ENCODE measurements at places on chromosomes 3 and 15.

DNA sequence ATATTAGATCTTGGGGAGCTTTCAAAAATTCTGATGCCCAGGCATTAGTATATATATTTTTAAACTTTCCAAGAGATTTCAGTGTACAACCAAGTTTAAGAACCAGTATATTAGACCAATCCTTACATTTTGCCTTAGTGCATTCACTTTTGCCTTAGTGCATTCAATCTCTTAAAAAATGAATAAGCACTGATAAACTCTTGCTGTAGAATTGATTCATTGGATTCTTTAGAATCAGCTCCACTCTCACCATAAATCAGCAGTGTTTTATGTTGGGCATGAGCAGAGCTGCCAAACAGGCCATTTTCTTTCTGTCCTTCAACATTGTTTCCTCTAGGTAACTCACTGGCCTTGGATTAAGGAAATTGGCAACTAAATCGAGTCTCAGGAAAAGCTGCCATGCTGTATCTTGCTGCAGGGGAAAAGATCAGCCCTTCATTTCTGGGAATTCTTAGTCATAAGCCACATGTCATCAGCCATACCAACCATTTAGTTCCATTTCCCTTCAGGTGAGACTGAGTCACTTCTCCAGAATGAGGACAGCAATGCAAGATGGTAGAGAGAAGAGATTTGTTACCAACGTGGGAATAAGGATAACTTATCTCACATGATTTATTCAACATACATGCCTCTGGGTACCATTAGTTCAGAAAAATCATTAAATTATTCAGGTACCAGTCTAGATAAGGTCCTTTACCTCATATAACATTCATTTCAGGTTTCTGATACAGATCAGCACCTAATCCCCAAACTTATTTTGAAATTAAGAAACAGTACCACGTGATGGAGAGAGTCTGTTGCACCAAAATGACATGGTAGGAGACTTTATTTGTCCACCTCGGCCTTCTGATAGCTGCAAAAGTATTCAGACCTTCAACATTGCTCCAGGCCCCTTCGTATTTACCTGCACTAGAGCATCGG is 192.5 kb downstream of the P3H2 start:
- DNase-seq, result no peak

DNA sequence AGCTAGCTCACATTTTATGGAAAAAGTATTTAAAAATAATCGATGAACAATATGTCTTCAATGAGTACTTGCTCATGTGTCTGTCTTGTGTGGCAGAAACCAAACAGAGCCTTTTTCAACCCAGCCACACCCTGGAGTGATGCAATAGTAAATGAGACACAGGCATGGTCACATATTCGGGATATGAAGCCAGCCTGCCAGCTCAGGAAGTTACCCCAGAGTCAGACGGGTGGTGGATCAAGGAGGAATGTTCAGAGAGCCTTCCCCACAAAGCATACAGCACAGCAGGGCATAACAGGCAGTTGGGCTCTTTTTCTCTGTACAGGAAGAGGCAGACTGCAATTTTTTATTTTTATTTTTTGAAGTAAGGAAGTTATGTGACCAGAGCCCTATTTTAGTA is 27.3 kb downstream of the LARP6 start:
- DNase-seq, result peak; percentile 28

GRCh38 chr3:31462050-31462569 is 70.6 kb upstream of the STT3B start:
- peak; percentile 53 for DNase-seq

DNA sequence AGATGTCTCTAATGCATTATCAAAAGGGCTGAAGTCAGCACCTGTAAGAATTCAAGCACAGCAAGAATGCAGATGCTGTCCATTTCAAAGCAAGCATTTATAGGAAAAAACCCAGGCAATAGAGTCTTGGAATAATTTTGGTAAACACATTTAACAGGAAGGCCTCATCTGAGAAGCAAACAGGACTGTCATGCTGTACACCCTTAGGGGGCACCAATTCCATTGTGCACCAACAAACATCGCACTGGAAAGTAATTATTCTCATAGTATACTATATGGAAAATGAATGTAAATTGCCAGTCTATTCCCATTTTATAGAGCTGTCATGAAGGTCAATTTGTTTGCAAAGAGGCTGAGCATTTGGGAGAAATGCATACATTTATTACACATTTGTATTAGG is 247.3 kb upstream of the SUCLG2 start:
- DNase-seq, result no peak

DNA sequence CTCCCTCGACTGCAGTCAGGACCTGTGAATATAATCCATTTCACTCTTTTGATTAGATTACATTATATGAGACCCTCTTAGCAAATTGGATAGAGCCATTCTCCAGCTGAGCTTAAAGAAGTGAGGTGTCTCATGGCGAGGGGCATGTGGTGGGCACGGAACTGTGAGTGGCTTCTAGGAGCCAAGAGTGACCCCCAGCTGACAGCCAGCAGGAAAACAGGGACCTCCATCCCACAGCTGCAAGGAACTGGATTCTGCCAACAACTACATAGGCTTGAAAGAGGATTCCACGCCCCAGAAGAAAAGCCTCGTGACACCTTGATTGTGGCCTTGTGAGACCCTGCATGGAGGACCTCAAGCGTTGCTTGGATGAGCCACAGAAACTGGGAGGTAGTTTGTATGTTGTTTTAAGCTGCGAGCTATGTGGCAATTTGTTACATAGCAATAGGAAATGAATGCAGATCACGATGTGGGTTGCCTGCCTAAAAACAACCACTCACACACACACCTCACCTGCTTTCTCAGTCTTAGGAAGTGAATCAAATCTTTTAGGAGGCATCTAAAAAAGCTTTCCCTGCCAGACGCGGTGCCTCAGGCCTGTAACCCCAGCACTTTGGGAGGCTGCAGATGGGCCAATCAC is 84.2 kb upstream of the BHLHE40 start:
- no peak for DNase-seq

- no peak for DNase-seq
These were observed 19.6 kb downstream of the NSUN3 start for GRCh38 chr3:94082391-94082937.

Measured in hematopoietic multipotent progenitor cell treated with erythropoietin and hydrocortisone succinate and interleukin-3 and kit ligand, for 8 days (in vitro differentiated cells).